Jurkat, Clone E6-1 (cell line): ENCODE measurements at places on chromosomes 12 and 14.
A peak's percentile ranks its signal among the peaks of the same experiment; 100 is the strongest.

DNA sequence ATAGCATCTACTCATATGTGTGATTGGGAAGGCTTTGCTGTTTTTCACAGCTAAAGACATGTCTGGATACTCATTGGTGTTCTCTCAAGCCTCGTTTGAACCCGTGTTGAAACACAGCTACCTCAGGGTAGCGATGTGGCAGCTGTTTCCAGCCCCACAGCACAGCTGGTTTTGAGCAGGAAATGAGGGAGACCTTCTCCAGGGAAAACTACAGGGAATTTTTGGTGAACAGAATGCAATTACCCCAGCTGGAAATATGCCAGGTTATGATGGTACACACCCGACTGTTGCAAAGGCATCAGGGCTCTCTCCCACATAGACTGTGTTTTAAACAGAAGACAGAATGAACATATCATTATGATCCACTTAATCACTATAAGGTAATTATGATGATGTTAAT is 828.9 kb downstream of the VRK1 start:
- no peak for DNase-seq

DNA sequence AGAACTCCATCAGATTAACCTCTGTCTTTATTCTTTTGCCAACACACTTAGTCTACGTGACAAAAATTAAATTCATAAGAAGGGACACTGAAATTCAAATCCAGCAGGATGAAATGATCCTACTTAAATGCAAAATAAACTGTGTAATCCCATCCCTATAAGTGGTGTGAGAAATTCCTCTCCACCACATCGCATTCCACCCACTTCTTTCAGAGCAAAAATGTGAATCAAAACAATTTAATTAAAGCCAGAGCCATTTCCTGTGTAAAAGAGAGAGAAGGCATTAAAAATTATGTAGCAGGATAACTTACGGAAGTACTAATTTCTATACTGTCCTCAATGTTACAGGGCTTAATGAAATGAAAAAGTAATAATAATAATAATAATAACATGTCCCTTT is 844.3 kb downstream of the GALC start:
- no peak for DNase-seq

GRCh38 chr14:100645196-100645981 is 58.2 kb upstream of the BEGAIN start:
- DNase-seq: peak; percentile 79

DNA sequence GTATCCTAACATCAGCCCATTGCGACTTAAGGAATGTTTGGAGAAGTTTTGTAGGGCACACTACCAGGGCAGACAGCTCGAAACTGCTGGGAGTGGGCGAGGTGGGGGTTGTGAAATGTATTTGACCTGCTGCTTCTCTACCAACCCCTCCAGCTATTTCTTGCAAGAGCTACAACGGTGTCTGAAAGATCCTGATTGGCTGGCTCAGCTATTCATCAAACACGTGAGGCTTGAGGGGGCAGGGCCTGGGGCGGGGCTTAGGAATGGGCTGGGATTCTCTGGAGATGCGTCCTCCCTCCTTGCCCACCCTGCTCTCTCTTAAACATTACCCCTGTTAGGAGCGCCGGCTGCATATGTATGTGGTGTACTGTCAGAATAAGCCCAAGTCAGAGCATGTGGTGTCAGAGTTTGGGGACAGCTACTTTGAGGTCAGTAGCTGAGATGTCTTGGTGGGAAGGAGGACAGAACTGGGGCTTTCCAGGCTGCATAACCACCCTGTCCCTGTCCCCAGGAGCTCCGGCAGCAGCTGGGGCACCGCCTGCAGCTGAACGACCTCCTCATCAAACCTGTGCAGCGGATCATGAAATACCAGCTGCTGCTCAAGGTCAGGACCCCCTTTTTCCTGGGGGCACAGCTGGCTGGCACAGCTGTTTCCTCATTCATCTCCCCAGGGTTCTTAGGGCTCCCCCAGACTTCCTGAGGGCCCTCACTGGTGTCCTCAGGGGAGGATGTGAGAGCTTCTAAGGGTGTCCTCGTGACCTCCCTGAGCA is 3.1 kb downstream of the ARHGEF25 start:
- peak; percentile 52 for DNase-seq

GRCh38 chr12:50086148-50086547 is 1.0 kb downstream of the SMARCD1 start:
- DNase-seq: no peak

GRCh38 chr14:55707365-55707804 is 127.4 kb downstream of the KTN1 start:
- peak; percentile 39 for DNase-seq

- DNase-seq: no peak
Observed at GRCh38 chr14:32417956-32418552, 89.0 kb downstream of the AKAP6 start.

DNA sequence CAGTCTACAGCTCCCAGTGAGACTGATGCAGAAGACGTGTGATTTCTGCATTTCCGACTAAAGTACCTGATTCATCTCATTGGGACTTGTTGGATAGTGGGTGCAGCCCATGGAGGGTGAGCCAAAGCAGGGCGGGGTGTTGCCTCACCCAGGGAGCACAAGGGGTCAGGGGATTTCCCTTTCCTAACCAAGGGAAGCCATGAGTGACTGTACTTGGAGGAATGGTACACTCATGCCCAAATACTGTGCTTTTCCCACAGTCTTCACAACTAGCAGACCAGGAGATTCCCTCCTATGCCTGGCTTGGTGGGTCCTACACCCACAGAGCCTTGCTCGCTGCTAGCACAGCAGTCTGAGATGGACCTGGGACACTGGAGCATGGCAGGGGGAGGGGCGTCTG is 21.0 kb upstream of the ABCC9 start:
- no peak for DNase-seq

DNA sequence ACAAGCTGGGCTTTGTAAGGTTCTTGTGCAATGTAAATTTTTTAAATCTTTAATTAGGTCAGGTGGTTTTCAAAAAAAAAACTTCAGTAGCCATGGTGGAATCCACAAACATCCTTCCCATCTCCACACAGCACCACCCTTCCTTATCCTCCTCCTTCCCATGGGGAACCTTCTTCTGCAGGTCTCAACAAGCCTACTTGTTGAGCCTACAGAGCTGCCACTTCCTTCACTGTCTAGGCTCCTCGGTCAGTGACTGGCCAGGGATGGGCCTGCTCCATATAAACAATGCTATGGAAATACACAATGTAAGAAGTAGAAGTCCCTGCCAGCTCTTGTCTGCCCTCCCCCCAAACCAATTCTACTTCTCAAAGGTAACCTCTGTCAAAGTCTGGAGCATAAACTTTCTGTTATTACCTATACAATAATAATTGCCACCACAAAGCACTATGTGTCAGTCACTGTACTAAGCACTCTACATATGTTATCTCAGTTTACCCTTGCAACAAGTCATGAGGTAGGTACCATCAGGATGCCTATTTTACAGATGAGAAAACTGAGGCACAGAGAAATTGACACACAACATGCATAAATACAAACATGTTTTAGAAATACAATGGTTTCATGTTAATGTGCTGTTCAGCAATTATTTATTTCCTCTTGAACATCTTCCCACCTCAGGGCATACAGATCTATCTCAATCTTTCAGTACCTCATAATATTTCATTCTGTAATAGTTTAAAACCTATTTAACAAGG is 17.4 kb downstream of the LIMA1 start:
- no peak for DNase-seq

GRCh38 chr14:35952584-35952983 is 126.4 kb downstream of the BRMS1L start:
- DNase-seq: no peak

DNA sequence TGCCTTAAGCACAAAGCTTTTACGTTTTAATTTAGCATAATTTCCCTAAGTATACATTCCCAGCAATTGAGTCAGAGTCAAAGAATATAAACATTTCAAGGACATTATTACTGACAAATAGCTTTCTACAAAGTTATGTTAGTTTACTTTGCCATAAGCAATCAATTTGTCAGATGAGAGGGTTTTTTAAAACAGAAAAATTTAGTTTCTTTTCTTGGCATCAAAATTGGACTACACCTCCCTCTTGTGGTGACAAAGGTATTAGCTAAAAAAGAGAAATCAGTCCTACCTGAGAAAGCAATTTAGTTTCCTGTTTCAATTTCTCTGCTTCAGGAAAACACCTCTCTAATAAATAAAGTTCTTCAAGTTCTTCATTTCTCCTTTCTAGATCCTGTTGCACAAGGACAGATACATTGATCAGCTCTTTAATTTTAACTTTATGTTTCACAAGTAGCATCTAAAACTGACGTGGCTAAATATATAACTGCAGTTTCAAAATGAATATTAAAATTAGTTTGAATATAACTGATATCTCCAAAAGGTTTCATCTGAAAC is 39.9 kb downstream of the DNAI7 start:
- peak; percentile 35 for DNase-seq

GRCh38 chr14:85824526-85824925 is 294.6 kb downstream of the FLRT2 start:
- DNase-seq: no peak

- peak; percentile 25 for DNase-seq
Observed at GRCh38 chr14:32710731-32711680, 227.7 kb upstream of the NPAS3 start.

DNA sequence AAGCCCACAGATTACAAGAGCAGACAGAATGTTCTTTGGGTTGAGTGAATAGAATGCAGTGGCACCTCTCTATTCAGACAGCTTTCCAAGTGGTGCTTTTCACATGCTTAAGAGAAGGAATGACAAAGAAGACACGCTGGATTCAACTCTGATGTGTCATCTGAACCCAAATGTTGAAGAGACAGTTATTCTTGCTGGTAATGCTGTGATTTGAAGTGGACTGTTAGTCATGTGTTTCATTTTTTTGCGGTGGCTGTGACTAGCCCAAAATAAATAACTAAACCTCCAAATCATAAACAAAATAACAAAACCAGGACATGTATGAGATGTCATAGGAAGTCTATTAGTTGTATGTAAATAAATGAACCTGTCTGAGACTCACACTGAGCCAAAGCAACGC is 391.8 kb upstream of the PRICKLE1 start:
- DNase-seq: no peak

- DNase-seq: no peak
Observed at GRCh38 chr12:26121323-26122060, 3.3 kb downstream of the BHLHE41 start.

DNA sequence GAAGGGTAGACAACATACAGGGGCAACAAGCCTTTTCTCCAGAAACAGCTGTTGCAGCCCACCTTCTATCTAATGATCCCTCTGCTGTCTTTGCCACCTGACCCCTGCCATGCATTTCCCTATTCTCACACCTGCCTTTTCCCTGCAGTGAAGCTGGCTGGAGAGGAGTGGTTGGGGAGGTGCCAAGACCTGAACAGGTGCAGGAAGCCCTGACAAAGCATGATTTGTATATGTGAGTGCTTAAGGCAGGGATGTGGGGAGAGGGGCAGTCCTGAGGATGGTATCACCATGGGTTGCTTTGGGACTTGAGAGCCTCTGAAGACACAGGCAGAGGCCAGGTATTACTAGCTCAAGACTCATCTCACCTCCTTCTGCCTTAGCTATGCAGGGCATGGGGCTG is 2.9 kb upstream of the PFDN5 start:
- no peak for DNase-seq
